ENCODE measurements at places on chromosomes 2 and 18. TPM values are rescaled to one million over a fixed set of nuclear protein-coding genes. Genes with fewer than 3 reads are reported as not detected.
A peak's percentile ranks its signal among the peaks of the same experiment; 100 is the strongest.

The DES gene
- 0.42 TPM for total RNA-seq

The RPRM gene
- 36.6 TPM for total RNA-seq

The CDKL4 gene
- 2.6 TPM for total RNA-seq

The FIGN gene
- 8.1 TPM for total RNA-seq

The SPP2 gene
- not detected for total RNA-seq

The ATP8B1 gene
- total RNA-seq: 4.6 TPM

The SERPINB4 gene
- 0.27 TPM for total RNA-seq

The MAIP1 gene
- total RNA-seq: 21.7 TPM

The PAX8 gene
- total RNA-seq: 1.7 TPM

DNA sequence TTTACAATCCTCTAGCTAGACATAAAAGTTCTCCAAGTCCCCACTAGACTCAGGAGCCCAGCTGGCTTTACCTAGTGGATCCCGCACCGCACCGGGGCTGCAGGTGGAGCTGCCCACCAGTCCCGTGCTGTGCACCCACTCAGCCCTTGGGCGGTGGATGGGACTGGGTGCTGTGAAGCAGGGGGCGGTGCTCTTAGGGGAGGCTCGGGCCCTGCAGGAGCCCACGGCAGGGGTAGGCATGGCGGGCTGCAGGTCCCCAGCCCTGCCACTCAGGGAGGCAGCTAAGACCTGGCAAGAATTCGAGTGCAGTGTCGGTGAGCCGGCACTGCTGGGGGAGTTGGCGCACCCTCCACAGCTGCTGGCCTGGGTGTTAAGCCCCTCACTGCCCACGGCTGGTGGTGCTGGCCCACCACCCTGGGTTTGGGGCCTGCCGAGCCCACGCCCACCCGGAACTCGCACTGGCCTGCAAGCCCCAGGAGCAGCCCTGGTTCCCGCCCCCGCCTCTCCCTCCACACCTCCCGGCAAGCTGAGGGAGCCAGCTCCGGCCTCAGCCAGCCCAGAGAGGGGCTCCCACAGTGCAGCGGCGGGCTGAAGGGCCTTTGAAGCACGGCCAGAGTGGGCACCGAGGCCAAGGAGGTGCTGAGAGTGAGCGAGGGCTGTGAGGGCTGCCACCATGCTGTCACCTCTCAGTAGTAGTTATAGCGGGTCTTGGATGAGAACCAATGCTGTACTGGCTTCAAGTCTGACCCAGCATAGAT, 255.2 kb downstream of the CDH7 start:
- no peak for ATAC-seq

DNA sequence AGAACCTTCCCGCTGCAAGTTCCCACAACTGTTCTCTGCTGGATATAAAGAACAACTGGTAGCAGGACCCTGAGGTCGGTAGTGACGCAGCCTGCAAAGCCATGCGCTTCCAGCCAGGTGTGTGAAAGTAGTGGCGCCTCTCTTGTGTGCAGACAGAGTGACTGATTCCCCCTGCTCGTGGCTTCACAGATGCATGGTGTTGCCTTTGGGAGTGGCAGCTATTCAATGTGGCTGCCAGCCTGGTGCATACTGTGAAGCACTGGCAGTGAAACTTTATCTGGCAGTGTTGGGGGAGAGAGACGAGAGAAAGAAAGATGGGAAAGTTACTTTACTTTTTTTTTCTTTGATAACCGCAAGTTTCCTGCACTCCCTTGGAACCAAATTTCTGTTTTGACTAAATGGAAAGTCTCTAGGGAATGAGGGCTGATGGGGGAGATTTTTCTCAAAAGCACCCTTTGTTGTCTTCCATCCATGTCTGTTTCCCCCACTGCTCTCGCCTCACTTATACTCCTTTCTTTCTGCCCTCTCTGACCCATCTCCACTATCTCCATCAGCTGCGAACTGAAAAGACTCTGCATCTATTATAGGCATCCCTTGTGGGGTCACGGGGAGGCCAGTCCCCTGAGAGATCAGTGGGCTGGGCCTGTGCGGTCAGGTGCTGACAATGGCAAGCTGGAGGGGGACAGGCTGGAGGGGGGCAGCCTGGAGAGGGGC, 90.0 kb upstream of the TNP1 start:
- ATAC-seq: peak; percentile 64

DNA sequence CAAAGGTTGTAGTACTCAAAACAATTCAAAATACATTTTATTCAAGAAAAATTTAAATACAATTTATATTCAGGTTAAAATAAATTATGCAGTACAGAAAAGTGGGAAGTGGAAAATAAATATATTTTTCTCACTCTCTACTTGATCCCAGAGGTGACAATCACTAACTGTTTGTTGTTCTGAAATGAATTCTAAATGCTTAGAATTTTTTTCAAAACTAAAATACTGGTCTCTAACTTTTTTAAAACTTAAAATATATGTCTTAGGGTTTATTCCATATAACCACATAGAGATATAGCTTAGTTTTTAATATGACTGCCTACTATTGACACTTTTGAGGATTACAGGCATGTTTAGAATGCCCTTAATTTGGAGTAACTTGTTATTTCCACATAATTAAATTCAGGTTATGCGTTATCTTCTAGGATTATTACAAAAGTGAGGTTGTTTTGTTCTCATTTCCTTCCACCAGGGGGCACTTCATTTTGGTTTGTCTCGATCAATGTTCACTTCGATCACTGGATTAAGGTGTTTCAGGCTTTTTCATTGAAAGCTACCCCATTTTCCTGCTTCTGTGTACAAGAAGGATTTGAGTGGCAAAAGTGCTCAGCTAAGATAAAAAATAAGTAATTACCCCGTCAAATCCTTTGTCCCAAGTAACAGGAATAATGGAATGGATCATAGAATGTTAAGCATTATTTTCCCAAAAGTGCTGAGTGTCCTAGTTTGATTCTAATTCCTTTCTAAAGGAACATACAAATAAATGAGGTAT, 27.1 kb upstream of the TFPI start:
- ATAC-seq: no peak

DNA sequence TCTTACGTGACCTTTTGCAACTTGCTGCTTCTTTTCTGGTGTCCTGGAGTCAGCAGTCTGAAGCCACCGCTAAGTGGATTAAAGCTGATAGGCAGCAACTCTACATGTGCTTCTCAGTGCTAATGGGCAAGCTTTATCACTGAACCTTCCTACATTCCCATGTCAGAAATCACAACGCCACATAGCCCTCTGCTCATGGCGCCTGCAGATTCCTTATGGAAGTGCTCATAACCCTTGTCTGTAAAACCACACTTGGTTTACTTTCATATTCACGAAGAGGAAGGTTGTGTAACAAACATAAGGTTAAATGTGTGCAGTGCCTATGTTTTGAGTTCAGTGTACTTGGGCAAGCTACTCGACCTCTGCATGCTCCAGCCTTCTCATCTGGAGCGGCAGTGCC, 319.8 kb downstream of the FBXO15 start:
- ATAC-seq: no peak

GRCh38 chr2:37568565-37568964, 102.9 kb downstream of the CDC42EP3 start:
- ATAC-seq: no peak

DNA sequence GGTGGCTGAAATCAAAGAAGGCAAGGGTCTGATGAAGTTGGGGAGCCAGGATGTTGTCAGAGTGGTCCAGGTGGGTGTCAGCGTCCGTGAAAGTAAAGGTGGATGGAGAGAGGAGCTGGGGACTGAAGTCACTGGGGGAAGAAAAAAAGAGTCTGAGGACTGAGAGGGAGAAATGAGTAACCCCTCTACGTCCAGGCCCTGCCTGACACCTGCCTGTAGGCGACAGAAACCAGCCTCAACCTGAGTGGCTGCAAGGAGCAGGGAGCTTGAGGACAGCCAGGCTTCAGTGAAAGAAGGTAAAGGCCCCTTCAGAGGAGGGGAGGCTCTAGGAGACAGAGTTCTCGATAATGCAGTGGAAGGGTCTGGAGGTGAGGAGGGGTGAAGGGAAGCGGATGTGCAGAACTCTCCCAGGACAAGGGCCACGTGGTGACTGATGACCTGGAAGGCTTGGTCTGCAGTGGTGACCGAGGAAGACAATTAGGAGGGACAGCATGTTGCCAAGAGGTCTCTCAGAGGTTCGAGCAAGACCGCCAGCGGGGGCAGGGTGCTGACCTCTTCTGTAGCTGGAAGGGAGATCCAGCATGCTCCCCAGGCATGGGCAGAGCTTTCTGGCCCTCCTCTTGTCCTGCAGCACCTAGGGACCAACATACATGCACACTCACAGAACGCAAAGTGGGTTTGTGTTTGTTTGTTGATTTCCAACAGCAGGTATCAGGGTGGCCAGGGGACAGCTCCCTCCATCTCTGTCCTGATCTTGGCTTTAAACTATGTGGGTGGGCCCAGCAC, 86.6 kb upstream of the TMEM247 start:
- ATAC-seq: no peak

DNA sequence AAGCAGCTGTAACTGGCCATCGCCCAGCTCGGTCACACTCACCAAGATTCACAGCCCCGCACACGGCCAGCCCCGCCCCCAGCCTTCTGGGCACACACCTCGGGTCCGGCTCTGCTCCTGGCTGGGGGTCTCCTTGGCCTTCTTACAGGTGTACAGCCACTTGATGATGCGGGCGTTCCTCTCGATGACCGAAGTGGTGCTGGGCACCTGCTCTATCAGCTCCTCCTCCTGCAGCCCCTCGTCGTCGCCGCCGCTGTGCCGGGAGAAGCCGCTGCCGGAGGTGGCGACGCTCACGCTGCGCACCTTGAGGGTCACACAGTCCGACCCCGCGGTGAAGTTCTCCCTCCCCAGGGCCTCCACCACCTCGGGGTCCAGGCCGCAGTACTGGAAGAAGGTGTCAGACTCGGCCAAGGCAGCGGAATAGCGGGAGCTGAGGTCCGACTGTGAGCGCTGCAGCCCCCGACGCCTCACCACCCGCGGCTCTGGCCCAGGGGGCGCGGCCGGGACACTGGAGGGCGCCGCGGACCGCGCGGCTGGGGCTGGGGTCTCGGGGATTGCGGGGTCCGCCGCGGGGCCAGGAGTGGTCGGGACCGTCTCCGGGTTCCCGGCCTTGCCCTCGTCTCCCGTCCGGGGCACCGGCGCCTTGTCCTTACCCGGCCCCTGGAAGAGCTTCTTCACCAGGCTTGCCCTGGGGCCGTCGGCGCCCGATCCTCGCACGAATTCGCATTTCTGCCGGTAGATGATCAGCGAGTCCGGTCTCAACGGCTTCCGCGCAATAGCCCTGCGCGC, 769 bp downstream of the FAM110C start:
- ATAC-seq: no peak

GRCh38 chr2:181764095-181764963, 84.0 kb upstream of the NEUROD1 start:
- peak; percentile 77 for ATAC-seq

DNA sequence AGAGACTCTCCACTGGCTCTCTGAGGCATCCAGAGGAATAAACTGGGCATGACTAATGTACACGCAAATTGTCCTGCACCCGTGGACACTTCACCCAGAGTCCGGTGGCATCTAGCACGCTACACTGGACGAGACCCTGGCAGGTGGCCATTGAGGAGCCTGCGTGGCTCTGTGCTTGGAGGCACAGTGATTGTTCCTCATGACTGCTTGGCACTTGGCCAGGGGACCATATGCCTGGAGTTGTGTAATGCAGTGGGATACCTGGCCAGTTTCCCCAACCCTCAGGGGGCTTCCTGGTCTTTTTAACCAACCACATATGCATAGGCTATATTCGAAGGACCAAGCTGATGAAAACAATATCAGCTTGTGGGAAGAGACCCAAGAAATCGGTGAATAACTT, 66.6 kb downstream of the MTCL1 start:
- ATAC-seq: no peak
